Fibroblast of skin of left quadriceps (primary cell): ENCODE measurements at places on chromosomes 6 and 20.

- DNase-seq: no peak
Measured at GRCh38 chr6:5379647-5380242, 118.4 kb downstream of the FARS2 start.

GRCh38 chr6:38355519-38355918 is 284.2 kb downstream of the BTBD9 start:
- DNase-seq: no peak

DNA sequence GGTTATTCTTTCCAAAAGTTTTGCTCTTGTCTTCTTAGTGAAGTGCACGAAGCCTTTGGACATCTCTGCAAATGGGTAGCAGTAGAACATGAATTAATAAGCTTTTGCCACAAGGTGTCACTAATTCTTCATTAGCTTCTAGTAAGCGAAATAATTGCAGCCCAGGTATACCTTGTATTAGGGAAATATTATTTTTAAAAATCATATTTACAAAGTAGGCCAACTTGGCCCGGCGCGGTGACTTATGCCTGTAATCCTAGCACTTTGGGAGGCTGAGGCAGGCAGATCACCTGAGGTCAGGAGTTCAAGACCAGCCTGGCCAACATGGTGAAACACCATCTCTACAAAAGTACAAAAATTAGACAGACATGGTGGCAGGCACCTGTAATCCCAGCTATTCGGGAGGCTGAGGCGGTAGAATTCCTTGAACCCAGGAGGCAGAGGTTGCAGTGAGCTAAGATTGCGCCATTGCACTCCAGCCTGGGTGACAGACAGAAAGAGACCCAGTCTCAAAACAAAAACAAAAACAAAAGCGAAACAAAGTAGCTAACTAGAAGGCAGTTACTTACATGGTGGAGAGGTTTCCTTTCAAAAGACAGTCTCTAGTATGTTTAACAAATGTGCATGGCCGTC is 8.8 kb upstream of the RSPH3 start:
- DNase-seq: no peak

- no peak for DNase-seq
Measured at GRCh38 chr20:58228484-58229197, at the start of gene ANKRD60. TSS of gene ANKRD60 (minus strand) at chr20:58228653. CDS start at chr20:58228653, 0 bp downstream.
